Activated CD8-positive, alpha-beta memory T cell treated with anti-CD3 and anti-CD28 coated beads, Interleukin-2, amount 10 ng/mL, durations not matched to agents 7 days and 5 days (primary cell): ENCODE measurements at places on chromosomes 6 and 20. TPM values are rescaled to one million over a fixed set of nuclear protein-coding genes. Genes with fewer than 3 reads are reported as not detected.
A peak's percentile ranks its signal among the peaks of the same experiment; 100 is the strongest.

GRCh38 chr6:144585217-144585814, 300.2 kb downstream of the UTRN start:
- peaks cover 62% of the 10 kb centered on the region for H3K4me1 ChIP-seq
- H3K27ac ChIP-seq = no peak overlapping the region
- DNase-seq = no peak
- peaks cover 28% of the 10 kb centered on the region for H3K36me3 ChIP-seq
- no peaks in the 10 kb centered on the region for H3K27me3 ChIP-seq

- H3K4me3 ChIP-seq = no peak overlapping the region
- peaks cover 5% of the 10 kb centered on the region for H3K27me3 ChIP-seq
- no peaks in the 10 kb centered on the region for H3K36me3 ChIP-seq
- no peaks in the 10 kb centered on the region for H3K4me1 ChIP-seq
Measured at GRCh38 chr20:17732907-17733521, 33.2 kb downstream of the BANF2 start.

GRCh38 chr6:44301782-44302564, 11.2 kb downstream of the AARS2 start:
- peaks cover 17% of the 10 kb centered on the region for H3K27me3 ChIP-seq
- peaks cover 23% of the 10 kb centered on the region for H3K36me3 ChIP-seq
- H3K27ac ChIP-seq = no peak overlapping the region
- no peak for DNase-seq
- peaks cover 8% of the 10 kb centered on the region for H3K4me1 ChIP-seq
- no peak overlapping the region for H3K4me3 ChIP-seq

DNA sequence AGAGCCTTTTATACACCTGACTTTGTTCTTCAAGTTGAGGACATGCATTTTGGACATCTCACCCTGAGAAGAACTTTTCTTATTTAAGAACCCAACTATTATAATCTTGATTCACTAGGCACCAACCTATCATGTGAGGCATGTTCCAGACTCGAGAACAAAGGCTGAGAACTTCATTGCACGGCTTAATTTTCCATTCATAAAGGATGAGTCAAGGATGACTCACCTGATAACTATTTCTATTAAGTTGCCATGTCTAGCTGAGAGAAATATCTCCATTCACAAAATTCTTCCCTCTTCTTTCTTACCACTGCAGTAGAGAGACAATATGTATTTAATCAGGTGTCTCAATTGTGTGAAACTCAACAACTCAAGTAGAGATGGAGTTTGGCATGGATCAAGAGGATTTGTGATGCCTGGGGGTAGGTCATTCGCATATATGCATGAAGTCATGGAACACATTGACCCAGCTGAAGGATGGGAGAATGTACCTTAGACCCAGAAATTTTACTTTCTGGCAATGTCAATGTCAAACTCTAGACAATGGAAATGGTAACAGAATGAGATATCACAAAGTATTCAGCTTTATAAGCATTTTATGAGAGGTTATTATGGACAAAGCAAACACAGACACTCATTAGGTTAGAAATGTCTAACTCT, 208.7 kb upstream of the PRND start:
- H3K4me3 ChIP-seq = no peak overlapping the region
- no peaks in the 10 kb centered on the region for H3K4me1 ChIP-seq
- H3K36me3 ChIP-seq = no peaks in the 10 kb centered on the region
- H3K27me3 ChIP-seq = peaks cover 34% of the 10 kb centered on the region
- DNase-seq = no peak

DNA sequence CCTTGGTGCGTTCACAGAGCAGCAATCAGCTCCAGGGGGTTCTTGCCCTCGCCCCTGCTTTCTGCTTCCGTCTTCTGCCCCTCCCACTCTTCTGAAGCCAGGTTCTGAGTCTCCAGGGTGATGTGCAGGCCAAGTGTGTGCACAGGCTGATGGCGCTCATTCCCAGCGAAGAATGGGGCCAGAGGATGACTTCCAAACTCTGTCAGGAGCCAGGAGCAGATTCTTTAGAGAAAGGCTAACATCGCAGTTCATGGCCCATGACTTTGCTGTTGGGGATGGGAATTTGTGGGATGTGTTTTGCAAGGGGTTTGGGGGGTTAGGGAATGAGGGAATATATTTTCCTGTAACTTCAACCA, 56.1 kb upstream of the CCN6 start:
- DNase-seq = no peak
- no peaks in the 10 kb centered on the region for H3K36me3 ChIP-seq
- no peak overlapping the region for H3K4me3 ChIP-seq
- no peak overlapping the region for H3K27ac ChIP-seq
- H3K27me3 ChIP-seq = no peaks in the 10 kb centered on the region

DNA sequence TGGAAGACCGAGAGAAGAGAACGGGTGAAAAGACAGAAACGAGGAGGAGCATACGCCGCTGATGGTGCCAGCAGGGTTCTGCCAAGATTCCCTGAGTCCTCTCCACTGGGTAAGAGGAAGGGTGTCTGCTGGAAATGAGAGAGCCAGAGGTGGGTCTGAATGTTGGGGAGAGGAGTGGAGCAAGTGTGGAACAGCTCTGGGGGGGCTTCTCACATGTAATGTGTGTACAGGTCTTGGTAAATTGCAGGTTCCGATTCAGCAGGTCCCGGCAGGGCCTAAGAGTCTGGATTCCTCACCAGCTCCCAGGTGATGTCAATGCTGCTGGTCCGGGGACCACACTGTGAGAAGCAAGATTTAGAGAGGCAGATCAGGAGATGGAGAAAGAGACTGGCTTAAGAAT, 1.5 kb upstream of the EBF4 start:
- peak overlapping the region; percentile 73 for H3K4me3 ChIP-seq
- H3K27me3 ChIP-seq = peaks cover 55% of the 10 kb centered on the region
- peaks cover 26% of the 10 kb centered on the region for H3K4me1 ChIP-seq
- no peak overlapping the region for H3K27ac ChIP-seq
- DNase-seq = no peak

- H3K27me3 ChIP-seq = no peaks in the 10 kb centered on the region
- H3K4me1 ChIP-seq = no peaks in the 10 kb centered on the region
- H3K4me3 ChIP-seq = no peak overlapping the region
- no peak overlapping the region for H3K27ac ChIP-seq
- DNase-seq = no peak
Measured at GRCh38 chr20:8344106-8344505, 212.0 kb downstream of the PLCB1 start.

CDC25B gene
- 194 TPM for total RNA-seq

RHAG gene
- not detected for total RNA-seq

PTGIS gene
- total RNA-seq = 15.1 TPM
